ENCODE measurements at places on chromosomes 13 and 19. TPM values are rescaled to one million over a fixed set of nuclear protein-coding genes. Genes with fewer than 3 reads are reported as not detected.

Gene PSG1
- total RNA-seq, result not detected

Gene MCF2L
- 41.6 TPM for total RNA-seq

Gene MYPOP
- 3.6 TPM for total RNA-seq

Gene ELANE
- total RNA-seq, result not detected

Gene CYP4F3
- 1.1 TPM for total RNA-seq

Gene SIGLEC11
- 2.8 TPM for total RNA-seq

Gene CEACAM7
- total RNA-seq, result 2.5 TPM

Gene GYS1
- 8.6 TPM for total RNA-seq

Gene COMP
- total RNA-seq, result 0.58 TPM

Gene FCAR
- total RNA-seq, result not detected

Gene CATSPERD
- total RNA-seq, result not detected

GRCh38 chr13:75723901-75724300 is 87.8 kb downstream of the LMO7 start:
- no peak for DNase-seq

GRCh38 chr19:10290357-10290875 is 664 bp downstream of the ICAM5 start:
- no peak for DNase-seq

DNA sequence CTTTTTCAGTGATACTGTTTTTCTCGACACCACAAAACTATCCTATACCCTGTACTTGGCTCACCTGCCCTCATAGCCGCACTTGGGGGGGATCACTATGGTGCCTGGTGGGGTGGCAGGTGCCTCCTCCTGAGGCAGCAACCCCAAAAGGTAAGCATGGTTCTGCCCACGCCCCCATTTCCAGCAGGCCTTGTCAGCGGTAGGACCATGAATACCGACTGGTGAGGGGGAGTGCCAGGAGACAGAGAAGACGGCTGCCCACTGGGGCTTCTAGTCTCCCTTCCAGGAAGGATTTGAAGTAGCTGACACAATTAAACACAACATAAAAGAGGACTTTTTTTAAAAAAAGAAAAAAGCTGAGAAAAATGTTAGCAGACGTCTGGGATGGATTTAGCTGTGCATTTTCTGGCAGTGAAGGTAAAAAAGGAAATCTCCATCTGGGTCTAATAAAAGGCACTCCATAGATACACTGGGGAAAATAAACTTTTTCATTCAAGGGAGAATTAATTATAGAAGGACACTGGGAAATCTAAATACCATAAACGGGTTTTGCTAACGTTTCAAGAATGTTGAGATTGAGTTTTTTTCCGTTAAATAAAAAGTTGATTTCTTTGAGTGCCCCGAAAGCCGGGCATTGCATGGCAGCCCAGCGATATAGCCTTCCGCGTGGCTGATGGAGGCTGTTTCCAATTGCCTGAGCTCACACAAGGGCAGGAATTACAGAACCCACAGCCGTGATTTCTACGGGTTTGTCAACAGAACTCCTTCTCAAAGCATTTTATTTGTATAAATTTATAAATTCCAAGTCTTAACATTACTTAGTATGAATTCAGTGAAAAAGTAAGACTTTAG is 45.1 kb downstream of the ATP11A start:
- no peak for DNase-seq

DNA sequence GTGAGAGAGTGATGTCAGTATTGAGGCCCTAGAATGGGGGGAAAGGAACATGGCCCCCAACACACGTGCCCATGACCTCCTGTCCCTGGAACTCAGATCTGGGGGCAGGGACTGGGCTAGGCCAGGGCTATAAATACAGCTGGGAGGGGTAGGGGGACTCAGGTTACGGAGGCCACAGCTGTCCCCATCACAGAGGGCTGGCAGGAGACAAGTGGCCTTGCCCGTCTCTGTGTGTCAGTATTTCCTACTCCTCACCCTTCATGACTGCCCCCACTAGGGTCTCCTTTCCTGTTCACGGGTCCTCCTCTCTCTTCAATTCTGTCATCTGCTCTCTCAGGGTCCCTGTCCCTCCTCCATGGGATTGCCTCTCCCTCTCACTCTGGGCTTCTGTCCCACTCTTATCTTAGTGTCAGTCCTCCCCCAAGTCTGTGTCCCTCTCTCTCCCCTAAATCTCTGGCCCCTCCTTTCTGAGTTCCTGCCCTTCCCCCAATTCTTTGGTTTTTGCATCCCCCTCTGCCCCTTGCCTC is 687 bp upstream of the HRC start:
- no peak for DNase-seq

GRCh38 chr13:97974773-97975172 is 21.3 kb downstream of the IPO5 start:
- no peak for DNase-seq

DNA sequence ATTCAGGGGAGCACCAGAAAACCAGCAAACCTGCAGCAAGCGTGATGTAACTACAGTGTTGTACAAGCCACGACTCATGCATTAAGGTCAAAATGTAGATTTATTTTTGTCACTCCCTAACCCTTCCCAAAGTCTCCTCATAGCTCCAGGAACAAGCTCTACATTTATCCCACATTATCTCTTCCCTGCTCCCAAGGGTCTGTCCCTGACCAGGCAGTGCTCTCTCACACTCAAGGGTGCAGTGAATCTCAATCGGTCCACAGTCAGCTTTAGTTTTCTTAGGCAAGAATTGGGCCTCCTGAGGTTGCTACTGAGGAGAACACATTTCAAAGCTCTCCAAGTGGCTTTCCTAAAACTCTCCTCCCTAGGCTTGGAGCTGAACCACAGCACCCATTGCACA is 219.4 kb downstream of the NHLRC3 start:
- no peak for DNase-seq

DNA sequence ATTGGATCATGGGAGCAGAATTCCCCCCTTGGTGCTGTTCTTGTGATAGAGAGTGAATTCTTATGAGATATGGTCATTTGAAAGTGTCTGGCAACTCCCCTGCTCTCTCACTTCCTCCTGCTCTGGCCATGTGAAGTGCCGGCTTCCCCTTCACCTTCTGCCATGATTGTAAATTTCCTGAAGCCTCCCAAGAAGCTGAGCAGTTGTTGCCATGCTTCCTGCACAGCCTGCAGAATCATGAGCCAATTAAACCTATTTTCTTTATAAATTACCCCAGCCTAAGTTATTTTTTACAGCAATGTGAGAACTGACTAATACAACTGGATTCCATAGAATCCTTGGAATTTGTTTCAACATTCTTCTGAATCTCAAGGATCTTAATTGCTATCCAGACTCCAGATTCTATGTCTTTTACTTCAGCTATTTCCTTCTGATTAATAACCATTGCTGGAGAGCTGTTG is 328.1 kb downstream of the SLITRK5 start:
- no peak for DNase-seq

DNA sequence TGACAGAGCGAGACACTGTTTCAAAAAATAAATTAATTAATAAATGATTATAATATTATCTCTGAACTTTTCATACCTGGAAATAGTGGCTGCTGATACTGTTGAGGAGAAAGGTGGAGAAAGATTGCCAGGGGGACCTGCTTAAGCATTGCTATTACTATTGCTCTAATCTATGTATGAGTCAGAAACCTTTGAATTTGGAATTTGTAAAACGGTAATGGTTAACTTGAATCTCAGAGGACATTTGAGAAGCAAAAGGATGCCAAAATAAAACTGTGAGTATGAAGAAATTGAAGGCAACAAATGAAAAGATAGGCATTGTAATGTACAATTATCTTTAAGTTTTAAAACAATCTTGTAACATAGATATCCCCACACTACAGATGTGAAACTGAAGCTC is 5.2 kb downstream of the MRPL57 start:
- DNase-seq, result no peak

GRCh38 chr13:110103534-110103933 is 203.4 kb downstream of the COL4A1 start:
- no peak for DNase-seq

GRCh38 chr19:1066748-1067340 is at the start of gene ARHGAP45:
ARHGAP45 (plus strand) TSS chr19:1067167; CDS start chr19:1067406, 239 bp downstream.
- DNase-seq, result no peak

DNA sequence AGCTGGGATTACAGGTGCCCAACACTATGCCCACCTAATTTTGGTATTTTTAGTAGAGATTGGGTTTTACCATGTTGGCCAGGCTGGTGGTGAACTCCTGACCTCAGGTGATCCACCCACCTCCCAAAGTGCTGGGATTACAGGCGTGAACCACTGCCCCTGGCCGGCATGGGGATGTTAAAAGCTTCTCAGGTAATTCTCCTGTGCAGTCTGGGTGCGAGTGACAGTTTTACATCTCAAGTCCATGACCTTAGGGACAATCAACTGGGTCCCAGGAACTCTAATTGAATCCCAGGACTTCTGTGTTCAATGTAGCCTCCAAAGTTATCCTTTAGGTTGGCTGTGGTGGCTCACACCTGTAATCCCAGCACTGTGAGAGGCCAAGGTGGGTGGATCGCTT is 100.1 kb upstream of the TSHZ3 start:
- no peak for DNase-seq

GRCh38 chr13:49608651-49609331 is 19.5 kb upstream of the ARL11 start:
- DNase-seq, result no peak

DNA sequence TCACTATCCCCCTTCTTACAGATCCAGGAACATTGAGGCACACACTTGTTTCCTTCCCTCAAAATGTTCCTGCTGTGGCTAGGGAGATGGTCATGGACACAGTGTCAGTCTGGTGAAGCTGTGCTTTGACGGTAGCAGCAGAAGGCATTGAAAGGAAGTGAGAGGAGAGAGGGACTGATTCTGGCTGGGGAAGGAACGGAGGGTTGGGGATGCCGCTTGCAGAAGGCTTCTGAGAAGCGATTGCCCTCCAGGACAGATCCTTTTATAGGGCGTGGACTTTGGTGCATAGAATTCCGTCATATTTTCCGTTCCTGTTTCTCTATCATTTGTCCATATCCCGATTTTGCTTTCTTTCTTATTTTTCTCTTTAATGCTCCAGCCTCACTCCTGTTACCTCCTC is 14.1 kb upstream of the MYH14 start:
- DNase-seq, result no peak

GRCh38 chr13:49046519-49046918 is 70.8 kb downstream of the FNDC3A start:
- no peak for DNase-seq

- no peak for DNase-seq
Measured at GRCh38 chr19:51676566-51677083, 16.5 kb upstream of the SPACA6 start.

- no peak for DNase-seq
Measured at GRCh38 chr13:34657716-34658115, 284.4 kb upstream of the NBEA start.

- no peak for DNase-seq
Measured at GRCh38 chr19:30371960-30372824, at the start of gene ZNF536. ZNF536 (plus strand) TSS chr19:30372384; CDS start chr19:30443563, 71,179 bp downstream.

GRCh38 chr19:7500811-7501450 is 12.1 kb upstream of the PEX11G start:
- DNase-seq, result peak; percentile 45

GRCh38 chr13:99150575-99151361 is 49.9 kb upstream of the UBAC2 start:
- DNase-seq, result no peak

DNA sequence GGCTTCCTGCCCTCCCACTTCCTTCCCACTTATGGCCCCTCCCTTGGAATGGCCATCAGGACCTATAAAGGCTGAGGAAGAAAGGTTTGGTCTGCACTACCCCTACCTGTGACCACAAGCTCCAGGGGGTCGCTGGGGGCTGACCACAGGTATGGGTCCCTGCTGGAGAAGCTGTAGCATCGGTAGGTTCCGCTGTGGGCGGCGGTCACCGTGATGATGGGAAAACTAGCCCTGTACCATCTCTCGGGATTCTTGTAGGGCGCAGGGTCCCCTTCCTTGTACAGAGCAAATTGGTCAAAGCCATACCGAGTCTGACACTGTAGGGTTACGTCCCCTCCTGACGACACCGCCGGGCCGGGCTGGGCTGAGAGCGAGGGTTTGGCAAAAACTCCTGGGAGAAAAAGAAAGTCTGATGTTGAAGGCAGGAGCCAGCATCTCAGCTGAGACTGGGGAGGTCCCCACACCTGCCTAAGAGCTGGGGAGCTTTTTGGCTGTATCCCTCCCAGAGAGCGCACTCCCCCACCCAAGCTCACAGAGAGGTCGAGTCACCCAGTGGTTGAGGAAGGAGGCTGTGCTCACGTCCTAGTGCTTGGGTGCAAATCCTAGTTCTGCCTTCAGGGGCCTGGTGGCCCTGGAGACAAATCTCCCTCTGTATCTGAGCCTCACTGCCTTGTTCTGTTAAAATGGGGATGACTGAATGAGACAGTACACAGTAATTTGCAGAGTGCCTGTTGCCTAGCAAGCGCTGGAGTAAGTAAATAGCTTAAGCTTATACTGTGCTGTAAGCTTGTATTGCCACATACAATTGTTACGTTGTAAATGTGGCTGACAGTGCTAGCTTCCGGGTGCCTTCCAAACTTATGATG is 10.4 kb downstream of the GP6 start:
- no peak for DNase-seq

GRCh38 chr13:35839806-35840205 is 291.4 kb downstream of the DCLK1 start:
- DNase-seq, result no peak

DNA sequence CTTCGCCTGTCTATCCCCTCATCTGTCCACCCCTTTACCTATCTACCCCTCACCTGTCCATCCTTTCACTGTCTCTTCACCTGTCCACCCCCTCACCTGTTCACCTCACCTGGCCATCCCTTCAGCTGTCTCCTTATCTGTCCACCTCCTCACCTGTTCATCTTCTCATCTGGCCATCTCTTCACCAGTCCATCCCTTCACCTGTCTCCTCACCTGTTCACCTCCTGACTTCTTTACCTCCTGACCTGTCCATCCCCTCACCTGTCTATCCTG is 13.2 kb upstream of the KANK2 start:
- no peak for DNase-seq

DNA sequence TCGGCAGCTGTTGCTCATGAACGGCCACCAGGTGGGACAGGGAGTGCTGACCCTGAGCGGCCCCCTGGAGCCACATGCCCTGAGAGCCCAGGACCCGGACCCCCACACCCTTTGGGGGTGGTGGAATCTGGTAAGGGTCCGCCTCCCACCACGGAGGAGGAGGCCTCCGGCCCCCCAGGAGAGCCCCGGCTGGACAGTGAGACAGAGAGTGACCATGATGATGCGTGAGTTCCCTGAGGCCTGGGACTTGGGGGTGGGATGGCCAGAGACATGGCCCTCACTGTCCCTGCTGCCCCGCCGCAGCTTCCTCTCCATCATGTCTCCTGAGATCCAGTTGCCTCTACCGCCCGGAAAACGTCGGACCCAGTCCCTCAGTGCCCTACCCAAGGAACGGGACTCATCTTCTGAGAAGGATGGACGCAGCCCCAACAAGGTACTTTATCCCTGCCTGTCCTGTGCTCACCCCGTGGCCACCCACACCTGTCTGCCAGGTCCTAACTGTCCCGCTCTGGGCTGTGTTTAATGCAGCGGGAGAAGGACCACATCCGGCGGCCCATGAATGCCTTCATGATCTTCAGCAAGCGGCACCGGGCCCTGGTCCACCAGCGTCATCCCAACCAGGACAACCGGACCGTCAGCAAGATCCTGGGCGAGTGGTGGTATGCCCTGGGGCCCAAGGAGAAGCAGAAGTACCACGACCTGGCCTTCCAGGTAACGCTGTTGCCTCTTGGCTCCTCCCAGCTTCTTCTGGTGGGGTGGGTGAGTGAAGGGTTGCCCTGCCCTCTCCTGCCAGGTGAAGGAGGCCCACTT is 14.7 kb upstream of the PRR19 start:
- DNase-seq, result peak; percentile 80
